Esophagus squamous epithelium (tissue), 5 donors: ENCODE measurements at places on chromosomes 2 and 18. TPM values are rescaled to one million over a fixed set of nuclear protein-coding genes. Genes with fewer than 3 reads are reported as not detected.

- DNase-seq: no peak
These were observed 18.3 kb upstream of the SLC35F6 start for GRCh38 chr2:26745609-26746327.

DNA sequence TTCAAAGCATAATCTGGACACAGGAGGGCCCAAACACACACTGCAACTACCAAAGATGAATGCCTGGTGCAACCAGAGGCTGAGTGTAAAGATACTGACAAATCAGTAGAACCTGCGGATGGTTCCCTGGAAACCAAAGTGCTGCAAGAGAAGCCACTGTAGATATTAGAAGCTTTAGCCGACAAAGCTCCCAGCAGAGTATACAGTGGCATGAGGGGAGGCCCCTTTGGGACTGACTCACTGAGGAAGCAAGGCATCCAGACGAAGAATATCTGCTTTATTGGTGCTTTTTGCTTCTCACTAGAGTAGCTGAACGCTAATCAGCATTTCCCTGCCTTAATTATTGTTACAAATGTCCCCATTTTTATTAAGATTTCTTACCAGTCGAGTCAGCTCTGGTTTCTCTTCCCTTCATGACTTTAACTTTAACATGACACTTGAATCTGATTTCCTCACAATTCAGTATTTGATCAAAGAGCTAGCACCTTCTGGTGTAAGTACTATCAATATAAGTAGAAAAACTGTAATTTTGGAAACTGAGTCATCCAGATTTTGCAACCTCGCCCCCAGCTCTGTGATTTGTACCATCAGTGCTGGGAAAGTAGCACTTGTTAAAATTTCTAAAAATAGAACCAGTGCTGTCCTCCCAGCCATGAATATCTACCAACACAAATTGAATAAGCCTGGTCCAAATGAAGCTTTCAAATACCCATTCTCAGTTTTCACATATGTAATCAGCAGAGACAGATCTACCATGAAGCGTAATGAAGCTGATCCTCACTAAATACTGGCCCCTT, 34.2 kb downstream of the FIGN start:
- DNase-seq: no peak

SLC4A5 gene
- total RNA-seq: 0.76 TPM

CELF4 gene
- total RNA-seq: not detected

TMEM182 gene
- total RNA-seq: 0.45 TPM

GRCh38 chr2:240595381-240596079, 9.0 kb downstream of the CAPN10 start:
- DNase-seq: no peak

- DNase-seq: no peak
These were observed 66.5 kb upstream of the SLC1A4 start for GRCh38 chr2:64922482-64923384.

ECEL1 gene
- total RNA-seq: not detected

ACADL gene
- 1.6 TPM for total RNA-seq

GRCh38 chr18:55199291-55199963, 240.2 kb upstream of the CCDC68 start:
- DNase-seq: no peak

DNA sequence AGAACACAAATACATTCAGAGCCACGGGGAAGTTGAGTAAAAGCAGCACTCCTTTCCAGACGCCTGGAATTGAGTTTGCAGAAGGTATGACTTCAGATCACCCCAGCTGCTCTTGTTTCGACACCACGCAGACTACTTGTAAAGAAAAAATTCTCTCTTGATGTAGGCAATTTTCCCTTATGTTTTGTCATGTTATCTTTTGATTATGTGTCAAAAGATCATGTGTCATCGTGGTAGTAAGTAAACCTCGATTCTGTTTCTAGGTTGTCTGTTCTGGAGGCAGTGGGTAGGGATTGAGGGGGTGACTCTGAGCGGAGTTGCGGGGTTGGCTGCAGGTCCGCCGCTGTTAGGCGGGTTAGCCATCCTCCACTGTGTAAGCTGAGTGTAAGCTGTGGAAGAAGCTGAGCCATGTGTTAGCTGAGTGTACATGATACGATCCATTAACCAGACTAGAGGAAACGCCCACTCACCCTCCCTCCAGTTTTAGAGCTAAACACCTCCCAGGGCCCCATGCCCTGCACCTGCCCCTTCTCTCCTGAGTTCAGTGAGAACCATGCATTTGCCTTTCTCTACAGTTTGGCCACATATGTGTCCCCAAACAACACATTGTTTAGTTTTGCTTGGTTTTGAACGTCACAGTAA, 181.8 kb downstream of the SNTG2 start:
- no peak for DNase-seq

DNA sequence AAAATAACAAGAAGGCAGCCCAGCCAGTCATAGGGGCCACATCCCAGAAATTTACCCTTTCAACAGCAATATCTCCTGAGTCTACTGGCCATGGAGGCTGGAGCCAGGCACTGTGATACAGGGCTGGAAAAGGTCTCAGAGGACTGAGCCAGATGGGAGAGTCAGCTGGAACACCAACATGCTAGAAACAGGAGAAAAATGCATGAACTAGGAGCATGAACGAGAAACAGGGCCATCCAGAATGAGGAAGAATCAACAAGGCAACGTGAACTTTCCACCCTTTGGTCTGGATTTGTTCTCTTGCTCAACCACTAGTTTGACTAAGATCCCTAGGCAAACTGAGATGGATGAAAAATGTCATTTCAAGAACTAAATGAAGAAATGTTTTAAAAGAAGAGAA, 13.1 kb downstream of the PID1 start:
- DNase-seq: no peak

- DNase-seq: no peak
These were observed 25.4 kb downstream of the PTPRM start for GRCh38 chr18:7592305-7593071.

ANKRD62 gene
- not detected for total RNA-seq

- DNase-seq: no peak
These were observed 132.1 kb downstream of the MBP start for GRCh38 chr18:77000527-77000926.

DNA sequence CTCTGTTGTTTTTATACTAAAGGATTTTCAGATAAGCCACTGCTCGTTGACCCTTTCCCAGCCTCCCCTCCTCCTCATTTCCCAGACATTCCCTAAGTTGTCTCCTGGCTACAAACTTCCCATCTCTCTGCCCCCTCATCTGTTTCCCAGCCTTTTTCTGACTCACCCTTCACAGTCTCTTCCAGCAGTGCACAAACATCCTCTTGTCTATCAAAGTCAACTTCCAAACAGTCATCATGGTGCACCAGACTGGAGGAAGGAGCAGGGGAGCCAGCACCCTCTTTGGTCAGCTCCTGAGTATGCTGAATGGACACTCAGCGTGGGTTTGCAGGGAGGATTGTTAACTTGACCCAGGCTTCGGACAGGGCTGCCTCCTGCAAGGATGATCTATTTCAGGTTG, 26.6 kb upstream of the SPRED2 start:
- DNase-seq: no peak

- no peak for DNase-seq
These were observed 472.7 kb upstream of the HS6ST1 start for GRCh38 chr2:128791120-128791984.

- no peak for DNase-seq
These were observed 238.4 kb downstream of the AFF3 start for GRCh38 chr2:99903981-99904380.

GRCh38 chr2:17962876-17963275, 84.4 kb downstream of the KCNS3 start:
- no peak for DNase-seq

DNA sequence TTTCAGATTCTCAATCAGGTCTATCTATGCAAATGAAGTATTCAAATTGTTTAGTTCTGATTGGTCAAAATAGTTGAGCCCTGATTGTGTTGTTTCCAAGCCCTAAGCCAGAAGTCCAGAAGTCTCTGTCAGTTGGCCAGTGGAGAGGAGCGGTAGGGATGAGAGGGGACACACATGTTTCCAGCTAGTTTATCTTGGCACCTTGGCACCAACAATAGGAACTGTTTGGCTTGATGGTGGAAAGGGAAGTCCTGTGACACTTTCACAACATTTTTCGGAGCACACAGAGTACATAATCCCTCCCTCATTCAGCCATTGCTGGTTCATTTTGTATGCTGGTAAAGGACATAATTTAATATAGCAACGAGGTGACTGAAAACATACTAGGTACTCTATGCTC, 1661.6 kb downstream of the SUCLG1 start:
- DNase-seq: no peak

DNA sequence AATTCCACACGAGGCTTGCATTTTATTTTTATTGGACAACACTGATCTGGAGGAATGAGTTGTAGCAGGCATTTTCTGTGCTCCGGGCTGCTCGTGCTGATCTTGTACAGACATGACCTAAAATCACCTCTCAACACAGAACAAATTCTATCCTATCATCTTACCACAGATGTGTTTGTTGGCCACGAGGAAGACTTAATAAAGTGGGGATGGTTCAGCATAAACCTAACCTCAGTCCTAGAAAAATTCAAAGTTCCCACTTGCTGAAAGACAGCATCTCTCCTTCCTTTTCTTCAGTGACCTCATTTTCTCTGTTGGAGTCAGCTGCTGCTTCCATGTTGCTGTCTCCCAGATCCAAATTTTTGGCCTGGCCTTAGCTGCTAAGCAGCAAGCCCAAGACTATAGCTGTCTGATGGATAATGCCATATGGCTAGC, 45.3 kb downstream of the RBKS start:
- DNase-seq: no peak

PAIP2B gene
- 8.1 TPM for total RNA-seq

EML6 gene
- total RNA-seq: 3.4 TPM

DTNA gene
- total RNA-seq: 25.7 TPM

DNA sequence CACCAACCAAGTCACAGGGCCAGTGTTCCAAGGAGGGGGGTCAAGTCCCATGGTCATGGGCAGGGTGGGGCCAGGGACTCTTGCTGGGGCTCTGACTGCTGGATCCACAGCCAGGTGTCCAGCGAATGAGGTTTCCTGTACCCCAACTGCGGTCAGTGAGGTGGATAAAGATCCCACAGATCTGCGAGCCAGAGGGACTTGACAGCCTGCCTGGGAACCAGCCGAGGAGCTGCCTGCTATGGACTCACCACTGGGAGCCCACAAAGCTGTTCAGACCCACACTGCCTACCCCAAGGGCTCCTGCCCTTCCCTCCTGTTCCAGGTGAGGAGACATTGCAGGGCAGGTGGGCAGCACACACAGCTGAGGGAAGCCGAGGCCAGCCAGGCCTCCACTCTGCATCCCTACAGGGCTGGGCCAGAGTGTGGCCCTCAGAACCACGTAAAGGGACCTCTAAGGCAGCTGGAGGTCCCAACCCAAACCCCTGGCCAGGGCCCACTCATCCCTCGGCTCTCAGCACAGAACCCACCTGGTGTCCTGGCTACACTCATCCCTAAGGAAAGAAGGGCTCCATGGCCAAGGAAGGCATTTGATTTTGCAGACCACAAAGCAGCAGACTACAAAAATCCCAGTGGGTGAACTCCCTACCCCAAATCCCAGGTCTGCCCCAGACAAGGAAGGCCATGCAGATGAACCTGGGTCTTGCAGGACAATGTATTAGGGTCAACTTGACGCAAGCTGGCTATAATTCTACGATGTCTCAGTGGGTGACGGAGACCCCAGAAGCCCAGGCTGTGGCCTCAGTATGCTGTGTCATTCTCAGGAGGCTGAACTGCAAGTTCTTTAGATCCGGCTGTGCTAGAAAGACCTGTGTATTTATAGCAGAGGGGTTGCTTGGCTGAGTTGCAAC, 209.2 kb downstream of the MGAT5 start:
- DNase-seq: no peak

- DNase-seq: no peak
These were observed 9.3 kb upstream of the ESPNL start for GRCh38 chr2:238090887-238091286.

LINC00305 gene
- not detected for total RNA-seq

DNA sequence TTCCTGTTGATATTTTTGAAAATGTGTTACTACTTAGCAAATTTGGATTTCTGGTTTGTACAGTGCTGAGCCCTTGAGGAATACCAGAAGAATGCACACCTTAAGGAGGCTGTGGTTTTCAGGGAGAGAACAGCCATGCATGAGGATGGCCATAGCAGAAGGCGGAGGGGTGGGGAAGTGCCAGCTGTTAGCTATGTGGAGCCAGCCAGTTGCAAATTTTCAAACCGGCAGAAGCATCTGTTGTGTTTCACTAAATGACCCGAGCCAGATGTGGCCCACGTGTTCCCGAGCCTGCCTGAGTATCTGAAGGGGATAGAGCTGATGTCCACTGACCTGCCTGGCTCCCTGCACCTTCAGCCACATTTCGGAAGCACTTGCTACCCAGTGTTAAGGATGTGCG, 16.4 kb upstream of the RBM44 start:
- DNase-seq: no peak

GRHL1 gene
- total RNA-seq: 112 TPM

DNA sequence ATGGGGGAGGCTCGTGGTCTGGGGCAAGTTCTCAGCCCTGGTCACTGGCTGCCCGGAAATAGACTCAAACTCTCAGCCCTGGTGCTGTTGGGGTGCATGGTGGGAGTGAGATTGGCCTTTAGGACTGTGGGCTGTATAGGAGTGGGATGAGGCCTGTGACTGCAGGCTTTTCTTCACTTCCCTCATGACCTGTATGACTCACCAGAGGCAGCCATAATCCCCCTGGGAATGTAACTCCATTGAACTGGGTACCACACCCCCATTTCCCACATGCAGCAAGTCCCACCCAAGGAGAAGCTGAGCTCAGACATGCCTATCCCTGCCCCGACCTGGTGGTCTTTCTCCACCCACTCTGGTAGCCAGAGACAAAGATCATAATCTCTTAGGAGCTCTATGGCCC, 177.7 kb upstream of the OSR1 start:
- no peak for DNase-seq

- no peak for DNase-seq
These were observed 36.8 kb downstream of the MYT1L start for GRCh38 chr2:2294183-2294690.

DUSP19 gene
- 1.5 TPM for total RNA-seq

- DNase-seq: no peak
These were observed 291.6 kb downstream of the ALPK2 start for GRCh38 chr18:58337285-58337684.

MAPK4 gene
- 0.13 TPM for total RNA-seq

LYPD6 gene
- 0.83 TPM for total RNA-seq

DNA sequence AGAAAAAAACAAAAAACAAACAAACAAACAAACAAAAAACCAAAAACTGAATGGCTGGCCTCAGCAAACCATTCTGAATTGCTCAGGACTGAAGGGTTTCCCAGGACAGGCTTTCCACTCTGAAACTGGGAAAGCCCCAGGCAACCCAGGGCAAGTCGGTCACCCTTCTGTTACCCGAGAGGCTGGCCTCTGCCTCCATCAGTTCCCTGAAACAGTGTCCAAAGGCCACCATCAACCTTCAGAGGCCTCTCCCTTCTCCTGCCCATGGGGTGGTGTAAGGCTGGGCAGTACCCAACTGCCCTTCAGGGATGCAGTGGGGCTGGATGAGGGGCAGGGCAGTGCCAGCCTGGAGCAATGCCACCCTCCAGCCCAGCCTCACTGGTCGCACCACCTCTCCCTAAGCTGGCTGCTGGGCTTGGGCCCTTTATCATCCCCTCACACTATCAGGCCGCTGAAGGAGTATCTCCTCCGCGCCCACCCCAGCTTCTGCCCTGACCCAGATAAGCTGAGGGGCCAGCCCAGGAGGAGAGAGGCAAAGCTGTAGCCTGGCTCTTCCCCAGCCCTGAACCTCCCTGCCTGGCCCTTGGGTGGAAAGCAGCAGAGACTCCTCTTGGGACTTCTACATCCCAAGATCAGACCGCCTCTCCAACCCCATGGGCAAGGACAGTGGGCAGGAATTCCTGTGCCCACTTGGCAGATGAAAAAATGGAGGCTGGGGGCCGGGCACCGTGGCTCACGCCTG, 35.9 kb downstream of the ZFP36L2 start:
- no peak for DNase-seq
